ENCODE measurements at places on chromosomes 2 and 18. TPM values are rescaled to one million over a fixed set of nuclear protein-coding genes. Genes with fewer than 3 reads are reported as not detected.

GRCh38 chr18:22933966-22934423, 867 bp downstream of the RBBP8 start:
- peaks cover 11% of the 10 kb centered on the region for H3K4me1 ChIP-seq
- no peak for DNase-seq
- peak overlapping the region; percentile 98 for H3K4me3 ChIP-seq
- H3K27me3 ChIP-seq, result peaks cover 8% of the 10 kb centered on the region
- H3K36me3 ChIP-seq, result no peaks in the 10 kb centered on the region
- peak overlapping the region; percentile 86 for H3K27ac ChIP-seq

- H3K36me3 ChIP-seq, result no peaks in the 10 kb centered on the region
- no peaks in the 10 kb centered on the region for H3K4me1 ChIP-seq
- no peaks in the 10 kb centered on the region for H3K27me3 ChIP-seq
- no peak for DNase-seq
- no peak overlapping the region for H3K27ac ChIP-seq
These were observed 72.6 kb upstream of the ZNF532 start for GRCh38 chr18:58792086-58792485.

- no peak overlapping the region for H3K27ac ChIP-seq
- H3K4me1 ChIP-seq, result no peaks in the 10 kb centered on the region
- H3K36me3 ChIP-seq, result no peaks in the 10 kb centered on the region
- H3K27me3 ChIP-seq, result peaks cover 7% of the 10 kb centered on the region
These were observed 74.7 kb downstream of the NEURL3 start for GRCh38 chr2:96430394-96430988.

DNA sequence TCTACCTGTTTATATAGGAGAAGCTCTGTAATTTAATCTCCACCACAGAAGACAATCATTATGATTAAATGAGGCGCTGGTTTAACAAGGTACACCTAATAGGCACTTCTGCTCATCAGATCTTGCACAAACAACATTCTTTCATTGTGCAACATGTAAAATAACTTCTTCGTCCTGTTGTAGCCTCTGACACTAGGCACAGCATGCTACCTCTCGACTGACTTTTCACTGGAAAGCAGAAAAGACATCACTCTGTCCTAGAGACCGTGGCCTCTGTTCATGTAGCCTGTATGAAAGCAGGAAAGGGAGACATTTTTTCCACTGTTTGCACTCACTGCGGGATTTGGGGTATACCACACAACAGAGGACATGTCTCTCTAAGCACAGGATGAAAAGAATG, 316.5 kb downstream of the IRS1 start:
- H3K4me3 ChIP-seq, result no peak overlapping the region

DNA sequence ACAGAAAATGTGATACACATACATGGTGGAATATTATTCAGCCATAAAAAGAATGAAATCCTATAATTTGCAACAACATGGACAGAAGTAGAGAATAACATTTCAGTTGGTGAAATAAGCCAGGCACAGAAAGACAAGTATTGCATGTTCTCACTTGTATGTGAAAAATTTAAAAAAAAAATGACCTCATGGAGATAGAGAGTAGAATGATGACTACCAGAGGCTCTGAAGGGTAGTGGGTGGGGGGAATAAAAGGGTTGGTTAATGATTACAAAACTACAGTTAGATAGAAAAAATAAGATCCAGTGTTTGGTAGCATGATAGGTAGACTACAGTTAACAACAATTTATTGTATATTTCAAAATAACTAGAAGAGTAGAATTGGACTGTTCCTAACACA, 24.5 kb downstream of the PRKD3 start:
- DNase-seq, result no peak
- no peaks in the 10 kb centered on the region for H3K36me3 ChIP-seq
- H3K4me3 ChIP-seq, result no peak overlapping the region
- no peaks in the 10 kb centered on the region for H3K27me3 ChIP-seq
- H3K4me1 ChIP-seq, result peaks cover 24% of the 10 kb centered on the region

GRCh38 chr2:20326163-20326780, 24.4 kb downstream of the PUM2 start:
- H3K4me3 ChIP-seq, result no peak overlapping the region
- peaks cover 20% of the 10 kb centered on the region for H3K36me3 ChIP-seq
- peak; percentile 34 for DNase-seq
- peaks cover 94% of the 10 kb centered on the region for H3K4me1 ChIP-seq

DNA sequence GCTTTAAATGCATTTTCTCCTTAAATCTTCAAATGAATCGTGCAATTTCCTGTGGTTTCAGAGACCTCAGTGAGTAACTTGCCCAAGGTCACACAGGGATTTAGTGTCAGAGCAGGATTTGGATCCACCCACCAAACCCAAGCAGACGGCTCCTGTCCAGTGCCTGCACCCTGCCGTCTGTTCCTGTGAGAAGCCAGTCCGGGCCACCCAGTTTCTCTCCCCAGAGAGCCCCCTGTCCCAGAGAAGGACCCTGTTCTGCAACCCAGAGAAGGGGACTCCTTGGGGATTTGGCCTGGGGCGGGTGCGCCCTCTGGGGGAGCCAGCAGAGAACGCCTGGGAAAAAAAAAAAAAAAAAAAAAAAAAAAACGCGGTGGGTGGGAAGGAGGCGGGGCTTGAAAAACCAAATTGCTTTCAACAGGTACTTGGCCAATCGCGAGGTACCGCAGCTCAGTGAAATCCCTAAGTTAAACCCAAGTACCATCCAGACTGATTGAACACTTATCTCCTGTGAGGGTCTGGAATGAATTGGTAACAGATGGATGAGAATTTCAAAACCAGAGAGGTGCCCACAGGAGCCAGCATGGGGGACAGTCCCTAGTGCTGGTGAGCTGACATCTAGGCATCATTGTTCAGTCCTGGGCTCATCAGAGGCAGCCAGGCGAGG, 30.9 kb upstream of the REEP1 start:
- no peaks in the 10 kb centered on the region for H3K27me3 ChIP-seq
- H3K27ac ChIP-seq, result no peak overlapping the region
- peaks cover 8% of the 10 kb centered on the region for H3K4me1 ChIP-seq
- H3K4me3 ChIP-seq, result no peak overlapping the region
- no peak for DNase-seq
- no peaks in the 10 kb centered on the region for H3K36me3 ChIP-seq

DNA sequence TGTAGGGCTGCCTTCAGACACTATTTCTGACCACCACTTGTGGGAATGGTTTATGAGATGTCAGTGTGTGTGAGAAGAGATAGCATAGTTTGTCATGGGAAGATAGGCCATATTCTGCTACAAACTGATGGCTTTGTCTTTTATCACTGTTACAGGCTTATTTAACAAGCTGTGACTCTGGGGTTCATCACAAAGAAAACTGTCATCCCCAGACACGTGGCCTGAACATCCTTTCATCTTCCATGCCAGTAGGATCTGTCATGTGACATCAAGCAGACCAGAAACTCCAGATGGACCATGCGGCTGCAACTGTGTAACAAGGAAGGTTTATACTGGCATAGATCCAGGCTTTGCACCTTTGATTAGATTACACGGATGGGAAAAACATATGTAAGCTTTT, 128.6 kb upstream of the KCNH7 start:
- H3K36me3 ChIP-seq, result no peaks in the 10 kb centered on the region
- no peak for DNase-seq
- H3K4me1 ChIP-seq, result no peaks in the 10 kb centered on the region
- H3K4me3 ChIP-seq, result no peak overlapping the region
- H3K27me3 ChIP-seq, result no peaks in the 10 kb centered on the region

GRCh38 chr2:146489386-146489785, 1355.4 kb upstream of the ACVR2A start:
- no peak overlapping the region for H3K27ac ChIP-seq
- no peak for DNase-seq
- H3K36me3 ChIP-seq, result no peaks in the 10 kb centered on the region
- no peak overlapping the region for H3K4me3 ChIP-seq

DNA sequence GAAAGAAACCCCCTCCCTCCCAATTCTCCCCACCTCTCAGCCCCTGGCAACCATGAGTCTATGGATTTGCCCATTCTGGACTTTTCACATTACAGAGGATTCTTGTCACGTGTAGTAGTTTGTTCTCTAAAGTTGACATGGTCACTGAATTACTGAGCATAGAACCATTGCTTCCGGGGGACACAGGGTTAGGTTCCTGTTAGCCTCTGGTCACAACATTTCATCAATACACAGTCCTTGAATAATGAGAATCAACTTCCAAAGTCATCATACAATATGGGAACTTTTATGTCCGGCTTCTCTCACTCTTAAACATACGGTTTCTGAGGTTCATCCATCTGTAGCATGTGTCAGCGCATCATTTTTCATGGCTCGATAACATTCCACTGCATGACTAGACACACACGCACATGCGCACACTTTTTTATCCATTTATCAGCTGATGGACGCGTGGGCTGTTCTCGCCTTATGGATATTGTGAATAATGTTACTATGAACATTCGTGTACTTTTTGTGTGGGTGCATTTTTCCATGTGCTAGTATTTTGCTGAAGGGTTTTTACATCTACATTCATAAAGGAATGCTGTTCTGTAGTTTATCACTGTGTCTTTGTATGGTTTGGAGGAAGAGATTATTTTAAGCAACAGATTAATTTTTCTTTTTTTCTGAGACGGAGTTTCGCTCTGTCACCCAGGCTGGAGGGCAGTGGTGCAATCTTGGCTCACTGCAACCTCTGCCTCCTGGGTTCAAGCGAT, 48.1 kb downstream of the PARD6G start:
- H3K36me3 ChIP-seq, result no peaks in the 10 kb centered on the region
- H3K4me1 ChIP-seq, result no peaks in the 10 kb centered on the region
- H3K4me3 ChIP-seq, result no peak overlapping the region

DNA sequence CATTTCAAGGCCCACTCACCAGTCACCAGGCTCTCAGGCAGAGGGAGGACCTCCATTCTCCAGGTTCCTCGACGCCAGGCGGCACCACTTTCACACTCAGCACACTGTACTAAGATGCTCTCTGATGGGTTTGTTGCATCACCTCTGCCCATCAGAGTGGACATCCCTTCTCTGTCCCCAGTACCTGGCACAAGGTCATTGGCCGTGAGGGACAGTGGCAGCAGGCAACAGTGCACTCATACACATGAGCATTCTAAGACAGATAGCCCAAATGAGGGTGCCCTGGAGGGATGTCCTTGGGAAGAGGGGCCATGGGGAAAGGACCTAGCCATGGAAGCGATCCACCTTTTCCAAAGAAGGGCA, 3.0 kb upstream of the ADRA2B start:
- H3K4me1 ChIP-seq, result peaks cover 7% of the 10 kb centered on the region
- H3K27ac ChIP-seq, result no peak overlapping the region
- H3K36me3 ChIP-seq, result no peaks in the 10 kb centered on the region

DNA sequence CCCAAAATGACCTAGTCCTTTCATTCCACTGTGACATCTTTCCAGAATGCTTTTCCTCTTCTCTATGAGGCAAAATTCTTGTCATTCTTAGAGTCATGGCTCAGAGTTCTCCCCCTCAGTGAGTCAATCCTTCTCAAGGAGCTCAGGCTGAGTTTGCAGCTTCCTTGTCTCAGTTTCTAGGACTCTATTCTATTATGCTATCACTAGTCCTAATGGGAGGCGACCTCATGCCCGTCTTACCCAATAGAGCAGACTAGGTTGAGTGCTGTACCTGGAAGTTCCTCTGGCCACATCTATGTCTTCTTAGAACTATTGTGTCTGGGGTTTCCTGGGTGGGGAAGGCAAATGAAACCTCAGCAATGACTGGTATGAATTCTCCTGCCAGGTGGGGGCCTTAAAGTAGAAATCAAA, 51.5 kb downstream of the HAUS1 start:
- peak overlapping the region; percentile 73 for H3K4me3 ChIP-seq
- H3K27me3 ChIP-seq, result peaks cover 2% of the 10 kb centered on the region
- H3K27ac ChIP-seq, result peak overlapping the region; percentile 66
- peaks cover 23% of the 10 kb centered on the region for H3K4me1 ChIP-seq

DNA sequence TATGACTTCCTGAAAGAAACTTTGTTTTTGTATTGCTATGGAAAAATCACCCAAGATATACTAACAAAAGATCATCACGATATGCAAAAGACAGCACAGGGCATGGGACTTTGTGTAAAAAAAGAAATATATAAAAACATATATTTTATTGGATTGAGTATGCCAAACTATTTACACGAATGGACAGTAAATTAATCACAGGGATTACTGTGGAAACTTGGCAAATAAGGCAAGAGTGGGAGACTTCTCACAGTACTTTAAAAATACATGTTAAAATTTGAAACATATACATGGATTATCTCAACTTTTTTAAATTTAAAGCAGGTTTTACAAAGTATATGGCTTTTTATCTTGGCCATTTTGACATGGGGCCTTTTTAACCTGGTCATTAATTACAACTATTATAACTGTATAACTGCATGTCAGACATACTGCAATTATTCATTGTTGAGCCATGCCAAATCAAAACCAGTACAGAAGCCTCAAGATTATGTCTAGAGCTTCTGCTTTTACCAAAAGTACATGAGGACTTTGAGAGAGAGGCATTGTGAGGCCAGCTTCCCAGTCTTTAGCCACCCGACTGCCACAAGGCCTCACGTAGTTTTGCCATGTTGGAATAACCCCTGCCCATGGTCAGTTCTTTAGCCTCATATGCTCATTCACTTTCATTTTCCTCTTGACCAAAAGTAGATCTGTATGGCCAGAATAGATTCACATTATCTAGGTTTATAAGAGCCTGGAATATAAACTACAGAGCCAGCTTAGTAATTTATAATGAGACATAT, 419.8 kb downstream of the SETBP1 start:
- DNase-seq, result no peak
- no peaks in the 10 kb centered on the region for H3K27me3 ChIP-seq
- H3K36me3 ChIP-seq, result peaks cover 14% of the 10 kb centered on the region
- H3K4me3 ChIP-seq, result no peak overlapping the region
- no peak overlapping the region for H3K27ac ChIP-seq
- H3K4me1 ChIP-seq, result peaks cover 2% of the 10 kb centered on the region

- H3K27me3 ChIP-seq, result peaks cover 3% of the 10 kb centered on the region
- no peak overlapping the region for H3K27ac ChIP-seq
- no peak for DNase-seq
- no peaks in the 10 kb centered on the region for H3K36me3 ChIP-seq
- H3K4me1 ChIP-seq, result no peaks in the 10 kb centered on the region
These were observed 205.9 kb upstream of the ARL4C start for GRCh38 chr2:234702731-234703225.

DNA sequence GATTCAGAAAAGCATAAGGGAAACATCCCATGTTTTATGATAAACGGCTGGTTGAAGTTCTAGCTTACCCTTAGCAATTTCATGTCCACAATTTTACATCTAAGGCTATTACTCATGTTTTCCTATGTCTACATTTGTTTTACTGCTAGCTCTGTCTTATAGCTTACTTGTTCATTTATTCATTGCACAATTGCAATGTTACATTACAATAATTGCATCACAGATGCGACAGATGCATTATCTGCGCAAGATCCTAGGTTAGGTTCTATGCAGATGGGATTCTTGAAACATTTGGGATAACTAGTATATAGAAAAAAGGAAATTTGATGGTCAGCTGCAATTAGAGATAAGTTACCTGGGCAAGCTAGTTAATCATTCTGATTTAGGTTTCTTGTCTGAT, 108.4 kb downstream of the ARHGAP28 start:
- no peaks in the 10 kb centered on the region for H3K4me1 ChIP-seq
- no peak overlapping the region for H3K27ac ChIP-seq
- no peak overlapping the region for H3K4me3 ChIP-seq

- H3K27ac ChIP-seq, result no peak overlapping the region
- H3K36me3 ChIP-seq, result no peaks in the 10 kb centered on the region
- H3K4me1 ChIP-seq, result peaks cover 47% of the 10 kb centered on the region
These were observed 1.9 kb downstream of the PER2 start for GRCh38 chr2:238286551-238286950.

The TUBA3D gene
- polyA plus RNA-seq, result not detected

The FBXO48 gene
- 0.39 TPM for polyA plus RNA-seq
